ENCODE measurements at places on chromosomes 12 and 14.

- DNase-seq: no peak
Measured at GRCh38 chr12:120721866-120722265, 3.8 kb upstream of the ACADS start.

DNA sequence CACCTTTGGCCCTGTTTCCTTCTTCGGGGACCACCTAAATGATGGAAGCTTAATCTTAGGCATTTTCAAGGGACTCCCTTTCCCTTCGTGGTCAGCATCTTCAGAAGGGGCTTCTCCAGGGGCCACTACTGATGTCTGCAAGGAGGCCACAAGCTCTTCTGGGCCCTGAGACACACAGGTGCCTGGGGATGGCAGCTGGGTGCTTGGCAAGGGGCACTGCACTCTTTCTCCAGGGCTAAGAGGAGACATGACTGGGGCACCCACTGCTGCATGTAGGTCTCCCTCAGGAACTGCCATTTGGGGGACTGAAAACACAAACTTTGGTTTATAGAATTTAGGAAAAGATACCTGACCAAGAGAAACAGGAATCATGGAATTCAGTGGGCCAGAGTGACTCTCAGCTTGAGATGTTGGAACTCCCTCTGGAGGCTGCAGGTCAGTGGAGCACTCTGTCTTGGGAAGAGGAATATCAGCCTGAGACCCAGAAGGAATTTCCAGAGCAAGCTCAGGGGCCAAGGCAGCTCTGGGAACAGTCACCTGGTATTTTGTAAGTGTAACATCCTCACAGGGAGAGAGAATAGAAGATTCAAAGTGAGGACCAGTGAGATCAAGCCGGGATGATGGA is 16.0 kb downstream of the PLD4 start:
- no peak for DNase-seq

DNA sequence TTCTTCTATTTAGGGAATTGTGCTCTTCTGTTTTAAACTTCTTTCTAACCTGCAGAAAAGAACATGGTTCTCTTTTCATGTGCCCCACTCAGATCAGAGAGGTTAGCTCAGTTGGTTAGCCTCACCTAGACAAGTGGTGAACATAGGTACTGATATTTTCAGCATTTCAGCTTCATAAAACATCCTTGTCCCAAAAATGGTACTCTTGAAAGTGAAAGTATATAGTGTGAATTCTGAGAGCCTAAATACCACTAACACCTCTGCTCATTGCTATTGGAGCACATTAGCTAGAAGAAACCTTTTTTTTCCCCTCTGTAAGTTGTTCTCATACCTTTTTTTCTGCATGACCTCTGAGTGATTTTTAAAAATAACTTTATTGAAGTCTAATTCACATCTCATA is 17.6 kb downstream of the UBE3B start:
- DNase-seq: no peak

DNA sequence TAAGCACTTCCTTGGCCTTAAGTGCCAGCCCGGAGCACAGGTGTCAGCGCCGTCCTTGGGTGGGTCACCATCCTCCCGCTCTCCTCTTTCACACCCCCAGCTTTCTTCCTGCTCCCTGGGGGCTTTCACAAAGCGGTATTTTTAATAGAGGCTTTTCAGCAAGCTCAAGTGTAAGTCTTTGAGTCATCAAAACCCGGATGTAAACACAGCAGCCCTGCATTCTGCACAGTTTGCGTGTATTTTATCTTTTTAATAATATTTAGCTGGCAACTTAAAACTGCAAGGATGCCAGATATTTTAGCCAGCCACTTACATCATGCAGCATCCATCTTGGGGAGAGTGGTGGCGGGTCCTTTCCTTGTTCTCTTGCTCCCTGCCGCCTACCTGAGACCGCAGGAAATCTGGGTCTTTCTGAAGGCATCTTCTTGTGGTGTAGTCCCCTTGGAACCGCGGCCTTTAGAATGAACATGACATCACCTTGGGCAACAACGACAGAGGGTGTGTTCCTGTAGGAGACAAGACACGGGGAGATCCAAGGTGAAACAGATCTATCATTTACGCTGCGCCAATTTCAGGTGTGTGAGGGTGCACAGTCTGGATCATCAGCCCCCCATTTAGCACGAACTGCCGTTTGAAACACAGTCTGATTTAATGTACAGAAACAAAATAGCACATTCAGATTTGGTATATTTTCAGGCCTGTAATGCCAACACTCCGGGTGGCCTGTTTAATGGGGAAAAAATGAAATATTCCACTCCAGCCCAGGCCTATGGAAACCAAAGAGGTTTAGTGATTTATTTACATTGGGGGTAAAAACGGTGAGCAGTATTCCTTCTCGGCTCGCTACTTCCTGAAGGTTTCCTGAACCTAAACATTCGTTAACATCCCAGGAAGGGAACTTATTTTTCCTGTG is 12.5 kb upstream of the IRF2BPL start:
- no peak for DNase-seq

GRCh38 chr12:29282031-29282816 is 98.7 kb downstream of the ERGIC2 start:
- DNase-seq: no peak

DNA sequence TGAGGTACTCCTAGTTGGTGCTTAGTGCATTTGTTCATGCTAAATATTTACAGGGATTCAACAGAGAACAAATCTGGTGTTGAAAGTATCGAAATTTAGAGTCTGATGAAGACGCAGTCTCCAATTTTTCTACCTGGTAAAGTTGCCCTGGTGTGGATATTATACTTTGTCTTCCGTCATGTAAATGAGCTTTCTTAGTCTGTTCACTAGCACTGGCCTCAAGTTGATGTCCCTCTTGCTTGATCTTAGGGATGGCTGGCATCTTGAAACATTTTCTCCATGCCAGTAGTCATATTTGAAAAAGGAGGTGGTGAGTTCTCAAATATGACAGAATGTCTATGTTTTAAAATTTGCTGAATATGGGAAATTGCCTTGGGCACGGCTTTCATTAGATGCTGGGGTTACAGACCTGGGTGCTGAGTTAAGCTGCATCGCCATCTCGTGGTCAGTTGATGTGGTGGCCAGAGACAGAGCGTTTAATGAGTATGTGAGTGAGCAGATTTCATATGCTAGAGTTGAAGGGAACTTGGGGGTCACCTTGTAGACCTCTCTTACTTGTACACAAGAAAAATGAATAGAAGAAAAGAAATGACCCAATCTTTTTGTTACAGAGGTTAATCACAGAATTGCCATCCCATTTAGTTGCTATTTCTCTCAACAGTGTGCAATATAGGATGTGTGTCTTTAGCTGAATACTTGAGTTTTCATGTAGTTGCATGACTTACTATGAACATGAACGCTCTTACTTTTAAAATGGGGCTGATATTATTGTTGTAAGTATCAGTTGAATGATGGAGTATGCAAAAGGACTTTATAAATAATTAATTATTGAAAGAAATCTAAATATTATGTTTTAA is 172.8 kb upstream of the DCN start:
- peak; percentile 14 for DNase-seq

GRCh38 chr14:79510659-79511058 is 700.6 kb downstream of the DIO2 start:
- no peak for DNase-seq

- no peak for DNase-seq
Measured at GRCh38 chr14:72631401-72631800, 262.5 kb downstream of the DPF3 start.

- DNase-seq: no peak
Measured at GRCh38 chr12:84911271-84912197, 1.1 kb downstream of the SLC6A15 start.

DNA sequence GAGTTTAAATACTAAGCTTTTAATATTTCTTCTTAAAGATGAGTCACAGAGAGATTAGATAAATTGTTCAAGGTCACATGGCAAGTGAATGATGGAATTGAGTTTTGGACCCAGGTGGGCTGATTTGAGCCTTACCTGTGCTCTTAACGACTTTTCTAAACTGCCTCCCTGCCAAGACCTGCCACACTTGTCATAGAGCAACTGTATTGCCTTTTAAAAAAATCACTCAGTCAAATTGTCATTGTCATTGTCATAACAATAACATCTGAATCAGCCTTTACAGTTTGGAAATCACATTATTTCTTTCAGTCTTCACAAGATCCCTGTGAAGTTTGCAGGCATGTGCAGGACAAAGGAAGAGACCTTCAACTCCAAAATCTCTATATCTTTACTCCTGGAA is 25.7 kb downstream of the SLC4A8 start:
- no peak for DNase-seq

GRCh38 chr12:116194935-116195431 is 82.5 kb downstream of the MED13L start:
- DNase-seq: peak; percentile 2

DNA sequence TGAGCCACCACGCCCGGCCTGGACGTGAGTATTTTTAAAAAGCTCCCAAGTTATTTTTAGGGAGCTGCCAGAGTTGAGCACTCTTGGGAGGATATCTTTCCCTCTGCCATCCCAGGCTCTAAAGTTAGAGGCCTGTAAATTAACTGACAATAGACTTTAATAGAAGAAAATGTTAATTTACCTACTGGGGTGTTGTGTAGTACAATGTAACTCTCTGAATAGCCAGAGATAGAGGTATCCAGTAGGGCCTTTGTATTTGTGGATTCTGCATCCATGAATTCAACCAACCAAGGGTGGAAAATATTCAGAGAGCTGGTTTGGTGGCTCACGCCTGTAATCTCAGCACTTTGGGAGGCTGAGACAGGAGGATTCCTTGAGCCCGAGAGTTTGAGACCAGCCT is 7.6 kb upstream of the PIGH start:
- no peak for DNase-seq

GRCh38 chr12:47885566-47885965 is 19.2 kb downstream of the VDR start:
- DNase-seq: no peak

GRCh38 chr14:95098984-95099599 is 58.2 kb downstream of the DICER1 start:
- no peak for DNase-seq

- no peak for DNase-seq
Measured at GRCh38 chr12:3137268-3137781, 60.1 kb downstream of the TSPAN9 start.

DNA sequence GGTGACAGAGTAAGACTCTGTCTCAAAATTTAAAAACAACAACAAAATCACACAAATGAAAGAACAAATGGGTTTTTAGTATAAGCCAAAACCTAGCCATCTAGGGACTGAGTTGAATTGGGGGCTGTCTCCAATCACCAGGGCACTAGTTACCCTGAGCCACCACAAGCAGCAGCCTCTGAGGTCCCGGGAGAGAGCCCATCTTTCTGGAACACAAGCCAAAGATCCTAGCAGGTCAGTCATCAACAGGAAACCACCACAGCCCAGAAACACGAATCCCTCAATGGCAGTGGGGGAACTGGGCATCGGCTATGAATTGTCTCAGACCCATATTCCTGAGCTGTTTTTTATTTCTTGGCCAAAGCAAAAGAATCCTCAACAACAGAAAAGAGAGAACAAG is 75.3 kb downstream of the KDM2B start:
- DNase-seq: no peak

DNA sequence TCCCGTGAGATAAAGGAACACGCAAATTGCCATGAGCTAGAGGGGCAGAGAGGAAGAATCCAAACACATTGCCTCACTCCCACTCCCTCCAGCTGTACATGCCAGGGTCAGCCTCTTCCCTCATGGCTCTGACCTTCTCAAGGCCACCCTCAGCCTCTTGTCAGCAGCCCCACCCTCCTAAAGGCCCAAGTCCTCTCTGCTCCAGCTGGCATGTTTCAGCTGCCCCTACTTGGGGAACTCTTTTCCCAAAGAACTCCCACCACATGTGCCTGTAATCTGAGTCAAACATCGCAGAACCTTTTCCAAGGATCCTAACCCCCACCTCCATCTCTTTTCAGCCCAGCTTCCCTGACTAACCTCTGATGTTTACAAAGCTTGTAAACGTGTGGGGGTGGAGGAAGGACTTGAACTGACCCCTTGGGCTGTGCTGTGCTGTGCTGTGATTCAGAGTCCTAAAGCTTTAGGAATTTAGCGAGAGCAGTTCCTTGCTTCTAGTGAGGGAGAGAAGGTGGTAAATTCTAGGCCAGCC is 7.3 kb upstream of the CACNB3 start:
- DNase-seq: no peak

GRCh38 chr14:22837750-22838538 is 1.6 kb downstream of the MMP14 start:
- DNase-seq: no peak

DNA sequence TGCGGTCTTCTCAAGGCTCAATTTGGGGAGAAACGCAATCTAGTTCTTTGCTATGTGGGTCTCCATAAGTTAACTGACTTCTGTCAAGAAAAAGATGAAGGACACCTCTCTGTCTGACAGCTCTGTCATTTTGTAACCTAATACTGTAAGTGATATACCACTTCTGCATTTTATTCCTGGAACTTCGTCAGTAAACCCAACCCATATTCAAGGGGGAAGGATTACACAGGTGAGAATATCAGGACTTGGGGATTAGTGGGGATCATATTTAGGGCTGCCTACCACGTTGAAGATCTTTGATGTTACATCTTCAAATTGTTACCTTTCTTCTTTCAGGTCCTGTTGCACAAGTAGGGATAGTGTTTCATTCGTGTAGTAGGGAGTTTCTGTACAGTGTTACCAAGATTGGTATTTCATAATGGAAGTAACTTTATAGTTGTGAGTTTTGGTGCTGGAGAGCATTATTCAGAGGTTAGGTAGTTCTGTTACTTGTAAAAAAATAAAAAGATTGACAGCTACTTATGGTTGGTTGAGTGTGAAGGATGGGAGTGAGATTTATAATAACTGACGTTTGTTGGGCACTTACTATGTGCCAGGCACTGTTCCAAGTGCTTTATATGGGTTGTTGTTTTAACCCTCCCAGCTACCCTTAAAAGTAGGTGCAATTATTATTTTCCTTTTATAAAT is 1.6 kb downstream of the TMEM260 start:
- no peak for DNase-seq

DNA sequence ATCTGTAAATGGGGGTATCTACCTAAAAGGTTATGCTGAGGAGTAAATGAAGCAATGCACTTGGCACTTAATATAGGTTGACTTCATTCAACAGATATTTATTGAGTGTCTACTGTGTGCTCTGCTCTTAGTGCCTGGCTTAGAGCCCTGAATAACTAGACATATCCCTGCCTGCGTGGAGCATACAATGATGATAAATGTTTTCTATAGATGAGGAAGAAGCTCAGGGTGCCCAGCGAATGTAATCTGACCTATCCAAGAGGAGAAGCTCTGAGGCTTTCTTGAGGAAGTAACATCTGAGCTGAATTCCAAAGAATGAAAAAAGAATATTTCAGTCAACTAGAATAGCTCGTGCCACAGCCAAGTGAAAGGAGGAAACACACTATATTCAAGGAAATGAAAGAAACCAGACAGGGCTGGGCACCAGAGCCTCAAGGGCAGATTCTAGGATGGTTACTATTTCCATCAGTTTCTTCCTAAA is 17.9 kb upstream of the HIGD1C start:
- DNase-seq: no peak

- no peak for DNase-seq
Measured at GRCh38 chr12:65411171-65411570, 132.7 kb downstream of the MSRB3 start.

- DNase-seq: no peak
Measured at GRCh38 chr14:88323086-88323522, at the start of gene KCNK10. KCNK10 (minus strand) TSS chr14:88323269; CDS start chr14:88322798, 471 bp downstream.

- no peak for DNase-seq
Measured at GRCh38 chr14:38168416-38168815, 39.3 kb upstream of the SSTR1 start.

All from stimulated activated CD4-positive, alpha-beta T cell treated with anti-CD3 and anti-CD28 coated beads, Interleukin-15, amount 100 ng/mL, for 1 hour (primary cell).